Activated CD4-positive, alpha-beta T cell treated with anti-CD3 and anti-CD28 coated beads, Interleukin-2, amount 50 U/mL, for 24 hours (primary cell): ENCODE measurements at places on chromosomes 12 and 14.

DNA sequence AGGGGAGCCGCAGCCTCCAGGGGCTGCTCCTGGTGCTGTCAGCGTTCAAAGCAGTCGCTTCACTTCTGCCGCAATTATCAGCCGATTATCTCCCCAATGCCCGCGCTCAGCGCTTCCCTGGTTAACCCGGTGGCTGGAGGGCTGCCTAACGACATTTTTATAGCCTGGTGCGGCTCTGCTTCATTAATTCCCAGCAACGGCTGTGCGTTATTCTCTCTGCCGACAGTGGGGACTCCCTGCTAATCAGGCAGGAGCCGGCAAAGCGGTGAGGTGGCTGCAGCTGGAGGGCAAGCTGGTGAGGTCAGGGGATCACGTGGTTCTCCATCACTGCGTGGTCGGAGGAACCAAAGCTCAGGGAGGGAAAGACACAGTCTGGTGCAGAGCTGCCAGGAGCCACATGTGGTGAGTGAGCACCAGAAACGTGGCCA lies 62.9 kb downstream of the GLRX5 start:
- DNase-seq, result no peak

DNA sequence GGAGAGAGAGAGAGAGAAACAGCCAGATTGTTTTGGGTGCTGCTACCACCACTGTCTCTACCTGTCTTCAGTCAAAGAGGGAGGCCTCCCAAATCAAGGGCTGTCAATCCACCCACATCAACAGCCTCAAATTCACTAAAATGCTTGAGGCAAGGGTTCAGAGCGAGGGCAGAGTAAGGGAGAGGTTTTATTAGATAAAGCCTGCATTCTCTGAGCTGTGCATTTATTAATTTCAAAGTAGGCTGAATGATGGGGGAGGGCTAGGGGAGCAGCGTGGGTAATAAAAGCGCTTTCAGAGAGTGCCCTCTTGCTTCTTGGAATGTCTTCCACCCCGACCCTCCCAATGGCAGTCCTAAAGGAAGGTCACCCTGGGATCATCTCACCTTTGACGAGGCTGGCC lies 636.5 kb upstream of the TBX3 start:
- no peak for DNase-seq

DNA sequence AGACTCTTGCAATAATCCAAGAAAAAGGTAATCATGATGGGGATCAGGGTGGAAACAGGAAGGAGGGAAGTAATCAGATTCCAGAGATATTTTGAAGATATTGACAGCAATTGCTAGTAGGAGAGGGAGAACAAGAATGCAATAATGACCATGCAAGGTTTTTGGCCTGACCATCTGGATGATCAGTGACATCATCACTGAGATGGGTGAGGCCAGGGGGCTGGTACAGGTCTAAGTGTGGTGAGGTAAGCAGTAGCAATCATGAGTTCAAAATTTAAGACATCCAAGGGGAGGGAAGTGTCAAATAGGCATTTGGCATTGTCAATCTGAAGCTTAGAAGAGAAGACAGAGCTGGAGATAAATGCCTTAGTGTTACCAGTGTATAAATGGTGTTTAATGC lies 24.8 kb upstream of the CLMN start:
- no peak for DNase-seq

- no peak for DNase-seq
Measured at GRCh38 chr14:71967704-71968103, 35.5 kb downstream of the RGS6 start.

- DNase-seq, result peak; percentile 16
Measured at GRCh38 chr12:45216230-45216982, 511 bp downstream of the ANO6 start.

DNA sequence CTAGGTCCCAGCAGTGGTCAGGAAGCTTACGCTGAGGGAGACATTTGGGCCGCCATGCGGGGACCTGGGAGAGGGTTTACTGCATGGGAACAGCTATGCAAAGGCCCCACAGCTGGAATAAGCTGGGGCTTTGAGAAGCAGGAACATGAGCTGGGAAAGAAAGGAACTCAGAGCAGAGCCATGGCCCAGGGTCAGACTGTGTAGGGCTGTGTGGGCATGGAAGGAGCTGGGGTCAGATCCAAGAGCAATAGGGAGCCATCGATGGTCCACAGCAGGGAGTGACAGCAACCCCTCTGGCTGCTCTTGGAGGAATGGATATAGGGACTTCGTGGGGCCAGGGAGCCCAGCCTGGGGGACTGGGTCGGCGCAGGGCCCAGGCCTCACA lies 151.6 kb downstream of the ADGRD1 start:
- no peak for DNase-seq

DNA sequence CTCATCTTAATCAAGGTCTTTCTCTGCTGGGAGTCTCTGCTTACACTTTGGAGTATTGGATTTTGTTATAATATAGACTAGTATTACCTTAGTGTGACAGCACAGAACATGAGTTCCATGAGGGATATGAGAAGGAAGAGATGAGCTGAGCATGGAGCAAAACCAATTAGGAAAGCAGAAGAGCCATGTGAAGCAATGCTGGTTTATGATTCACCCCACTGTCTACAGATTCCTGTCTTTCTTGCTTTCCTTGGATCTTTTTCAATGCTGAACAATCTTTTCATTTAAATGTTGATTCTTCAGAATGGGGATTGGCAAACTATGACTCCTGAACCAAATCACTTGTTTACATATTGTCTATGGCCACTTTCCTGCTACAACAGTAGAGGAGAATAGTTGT lies 70.4 kb upstream of the KITLG start:
- DNase-seq, result no peak

- DNase-seq, result no peak
Measured at GRCh38 chr14:74548881-74549280, 55.3 kb downstream of the ISCA2 start.

DNA sequence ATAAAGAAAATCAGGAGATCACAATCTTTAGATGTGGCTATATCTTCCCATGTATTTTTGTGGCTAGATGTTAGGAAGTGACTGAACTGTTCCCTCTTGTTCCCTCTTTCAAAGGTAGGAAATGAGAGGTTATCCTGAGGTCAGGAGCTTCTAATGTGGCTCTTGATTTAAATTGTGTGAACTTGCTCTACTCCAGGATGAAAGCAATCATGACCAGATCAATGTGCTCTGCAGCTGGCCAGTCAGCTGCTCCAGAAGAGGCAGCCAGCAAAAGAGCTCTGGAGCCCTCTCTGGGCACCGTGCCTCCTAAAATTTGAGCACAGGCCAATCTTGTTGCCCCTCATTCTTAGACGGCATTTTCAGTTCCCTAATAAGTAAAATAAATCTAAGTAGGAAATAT lies 32.0 kb downstream of the CDK17 start:
- DNase-seq, result no peak

DNA sequence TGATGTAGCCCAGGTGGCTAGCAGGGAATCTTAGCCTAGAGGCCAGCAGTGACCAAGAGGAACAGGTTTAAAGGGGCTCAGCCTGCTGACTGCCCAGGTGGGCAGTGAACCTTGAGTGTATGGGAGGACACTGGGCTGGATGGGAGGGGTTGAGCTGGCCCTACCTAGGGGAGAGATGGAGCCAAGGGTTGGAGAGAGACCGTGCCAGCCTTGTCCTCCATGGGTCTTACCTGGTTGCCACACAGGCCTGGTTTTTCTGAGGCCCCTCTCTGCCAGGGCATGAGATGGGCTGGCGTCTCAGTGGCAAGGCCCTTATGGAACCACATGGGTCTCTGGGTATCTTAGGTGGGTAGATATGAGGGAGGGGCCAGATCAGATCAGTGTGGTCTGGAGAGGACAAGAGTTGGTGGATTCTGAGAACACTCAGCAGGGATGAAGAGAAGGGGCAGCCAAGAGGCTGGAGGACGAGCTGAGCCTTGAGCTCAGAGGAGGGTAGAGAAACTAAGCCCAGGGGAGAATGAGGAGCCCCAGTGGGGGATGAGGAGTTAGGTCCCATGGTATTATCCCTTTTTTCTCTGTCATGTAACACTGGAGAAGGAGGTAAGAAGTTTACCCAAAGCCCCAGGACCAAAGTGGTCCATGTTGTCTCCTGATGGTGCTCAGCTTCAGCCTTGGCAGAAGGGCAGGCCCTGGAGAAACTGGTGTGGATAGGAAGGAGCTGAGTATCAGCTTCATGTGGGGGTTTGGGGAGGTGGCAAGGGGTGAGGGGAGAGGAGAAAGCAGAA lies 3.7 kb downstream of the GZMB start:
- DNase-seq, result no peak

- no peak for DNase-seq
Measured at GRCh38 chr14:79466938-79467527, 744.3 kb downstream of the DIO2 start.

- no peak for DNase-seq
Measured at GRCh38 chr12:4001841-4002240, 128.6 kb upstream of the PARP11 start.

- no peak for DNase-seq
Measured at GRCh38 chr12:124790650-124791400, 72.8 kb downstream of the SCARB1 start.

- DNase-seq, result no peak
Measured at GRCh38 chr14:58713677-58714076, 75.9 kb downstream of the DACT1 start.

GRCh38 chr12:51591016-51591901 lies at the start of gene SCN8A:
Gene SCN8A (plus strand): TSS chr12:51591233. CDS start chr12:51662818, 71,585 bp downstream.
- DNase-seq, result peak; percentile 4

- DNase-seq, result no peak
Measured at GRCh38 chr14:102513899-102514772, 4.6 kb upstream of the ANKRD9 start.

- no peak for DNase-seq
Measured at GRCh38 chr14:100771121-100771800, 44.6 kb downstream of the DLK1 start.

DNA sequence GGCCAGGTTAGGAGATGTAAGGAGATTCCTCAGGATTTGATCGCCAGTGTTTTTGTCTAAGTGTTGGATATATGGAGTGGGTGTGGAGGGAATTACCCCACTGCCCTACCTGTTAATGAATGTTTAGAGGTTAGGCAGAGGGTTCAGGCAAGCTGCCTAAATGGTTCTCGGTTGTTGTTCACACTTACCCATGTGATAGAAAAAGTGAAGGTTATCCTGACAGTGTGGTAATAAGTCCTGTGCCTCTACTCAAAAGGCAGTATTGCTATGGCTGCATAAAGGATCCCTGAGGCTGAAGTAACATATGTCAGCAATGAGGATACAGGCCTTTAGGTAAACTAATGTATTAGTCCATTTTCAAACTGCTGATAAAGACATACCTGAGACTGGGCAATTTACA lies 112.0 kb downstream of the GPHN start:
- DNase-seq, result no peak

DNA sequence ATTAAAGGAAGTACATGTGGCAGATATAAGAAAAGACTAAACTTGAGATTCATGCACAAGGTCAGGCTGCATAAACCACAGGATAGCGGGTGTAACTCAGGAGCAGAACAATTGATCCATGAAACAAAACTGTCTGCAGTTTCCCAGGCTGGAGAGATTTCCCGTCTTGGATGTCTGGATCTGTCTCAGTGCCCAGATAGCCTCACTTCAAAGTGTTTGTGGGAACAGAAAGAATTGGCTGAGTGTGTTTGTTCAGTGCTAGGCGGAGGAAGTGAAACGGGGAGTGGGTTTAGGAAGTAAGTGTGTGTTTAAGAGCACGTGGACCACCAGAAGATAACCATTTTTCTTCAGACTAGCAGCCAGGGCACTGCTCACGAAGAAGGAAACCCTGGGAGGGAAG lies 1.4 kb upstream of the RNASE10 start:
- DNase-seq, result no peak

DNA sequence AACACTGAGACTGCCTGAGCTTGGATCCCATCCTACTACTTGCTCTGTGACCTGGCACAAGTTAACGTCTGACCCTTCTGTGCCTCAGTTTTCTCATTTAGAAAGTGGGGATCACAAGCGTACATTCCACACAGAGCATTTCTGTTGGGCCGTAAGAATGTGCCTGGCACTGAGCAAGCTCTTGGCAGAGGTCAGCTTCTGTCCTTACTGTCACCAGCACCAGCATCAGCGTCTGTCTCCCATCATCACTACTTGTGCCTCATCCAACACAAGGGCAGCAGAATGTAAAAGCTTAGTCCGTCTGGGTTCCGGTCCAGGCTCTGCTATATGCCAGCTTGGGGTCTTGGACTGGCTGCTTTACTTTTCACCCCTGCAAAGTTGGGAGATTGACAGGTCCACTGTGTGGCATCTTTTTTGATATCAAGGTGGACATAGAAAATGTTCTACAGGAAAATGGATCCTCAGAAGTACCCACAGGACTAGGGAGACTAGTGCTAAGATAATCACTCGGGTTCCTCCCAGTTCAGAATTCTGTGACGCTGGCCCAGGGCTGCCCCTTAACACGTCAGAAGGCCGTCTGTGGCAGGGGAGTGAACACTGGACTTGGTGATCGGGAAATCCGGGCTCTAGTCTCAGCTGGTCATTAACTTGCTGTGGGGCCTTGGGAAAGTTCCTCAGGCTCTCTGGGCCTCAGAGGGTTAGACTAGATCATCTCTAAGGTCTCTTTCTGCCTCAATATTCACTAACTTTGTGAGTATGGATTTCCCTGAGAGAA lies 65.9 kb downstream of the CACNA1C start:
- no peak for DNase-seq

DNA sequence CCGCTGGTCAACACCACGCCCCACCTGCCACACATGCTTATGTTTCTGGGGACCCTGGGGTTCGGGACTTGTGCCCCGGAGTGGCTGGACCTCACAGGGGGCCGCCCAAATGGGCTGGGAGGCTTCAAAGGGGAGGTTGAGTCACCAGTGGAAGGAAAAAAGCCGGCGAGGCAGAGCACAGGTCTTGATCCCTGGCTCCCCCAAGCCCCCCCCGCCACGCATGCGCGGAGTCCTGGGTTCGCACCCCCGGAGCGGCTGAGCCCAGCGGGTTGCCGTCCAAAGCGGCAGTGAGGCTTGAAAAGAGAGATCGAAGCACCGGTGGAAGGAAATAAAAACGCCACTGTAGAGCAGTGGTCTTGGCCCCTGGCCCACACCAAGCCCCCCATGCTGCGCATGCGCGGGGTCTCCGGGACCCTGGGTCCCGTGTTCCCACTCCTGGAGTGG lies 313.5 kb downstream of the ALG10 start:
- DNase-seq, result no peak

- DNase-seq, result no peak
Measured at GRCh38 chr12:113575386-113575785, 103.7 kb upstream of the LHX5 start.

GRCh38 chr12:96134200-96134599 lies 60.0 kb upstream of the ELK3 start:
- DNase-seq, result no peak

DNA sequence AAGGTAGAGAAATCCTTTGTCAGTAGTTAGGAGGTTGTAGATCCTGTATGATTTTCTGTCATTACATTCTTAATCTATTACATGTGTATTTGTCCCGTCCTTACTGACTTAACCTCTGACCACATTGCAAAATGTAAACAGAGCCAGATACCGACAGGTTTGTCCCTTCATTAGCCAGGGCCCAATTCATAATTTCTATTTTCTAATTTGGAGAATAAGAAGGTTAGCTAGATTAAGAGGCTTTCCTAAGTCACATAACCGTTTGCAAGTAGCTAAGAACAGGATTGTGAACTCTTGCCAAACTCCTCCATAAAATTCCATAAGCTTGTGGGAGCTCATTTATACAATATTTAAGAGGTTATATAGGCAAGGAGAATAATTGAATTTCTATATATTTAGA lies 352.6 kb downstream of the RAD51B start:
- no peak for DNase-seq
